ENCODE measurements at places on chromosomes 5 and 9. TPM values are rescaled to one million over a fixed set of nuclear protein-coding genes. Genes with fewer than 3 reads are reported as not detected.

Gene BRD8
- 94.0 TPM for total RNA-seq

Gene DTWD2
- total RNA-seq: 22.2 TPM

Gene SIL1
- total RNA-seq: 37.3 TPM

Gene MPDZ
- total RNA-seq: 110 TPM

Gene GGTA1
- total RNA-seq: 3.5 TPM

Gene S1PR3
- total RNA-seq: 59.5 TPM
